ENCODE measurements at places on chromosomes 4 and X.

GRCh38 chr4:184845367-184846021 lies 19.7 kb upstream of the ACSL1 start:
- no peak for DNase-seq

DNA sequence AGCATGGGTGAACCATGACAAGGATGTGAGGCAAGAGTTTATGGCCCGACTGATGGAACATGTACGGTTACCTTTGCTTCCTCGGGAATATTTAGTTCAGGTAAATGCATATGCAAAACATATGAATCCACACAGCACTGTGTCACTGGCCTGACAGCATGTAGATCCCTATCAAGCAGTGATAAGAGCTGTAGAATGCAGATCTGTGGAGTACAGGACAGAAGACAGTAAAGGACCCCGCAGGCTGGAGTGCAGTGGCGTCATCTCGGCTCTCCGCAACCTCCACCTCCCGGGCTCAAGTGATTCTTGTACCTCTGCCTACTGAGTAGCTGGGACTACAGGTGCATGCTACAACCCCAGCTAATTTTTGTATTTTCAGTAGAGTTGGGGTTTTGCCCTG lies 29.8 kb upstream of the MSMO1 start:
- DNase-seq: no peak

- no peak for DNase-seq
Measured at GRCh38 chr4:172035562-172035961, 222.4 kb downstream of the GALNTL6 start.

GRCh38 chr4:155822572-155822971 lies 43.5 kb downstream of the ASIC5 start:
- no peak for DNase-seq

- DNase-seq: no peak
Measured at GRCh38 chr4:650951-651883, 22.9 kb downstream of the ATP5ME start.

DNA sequence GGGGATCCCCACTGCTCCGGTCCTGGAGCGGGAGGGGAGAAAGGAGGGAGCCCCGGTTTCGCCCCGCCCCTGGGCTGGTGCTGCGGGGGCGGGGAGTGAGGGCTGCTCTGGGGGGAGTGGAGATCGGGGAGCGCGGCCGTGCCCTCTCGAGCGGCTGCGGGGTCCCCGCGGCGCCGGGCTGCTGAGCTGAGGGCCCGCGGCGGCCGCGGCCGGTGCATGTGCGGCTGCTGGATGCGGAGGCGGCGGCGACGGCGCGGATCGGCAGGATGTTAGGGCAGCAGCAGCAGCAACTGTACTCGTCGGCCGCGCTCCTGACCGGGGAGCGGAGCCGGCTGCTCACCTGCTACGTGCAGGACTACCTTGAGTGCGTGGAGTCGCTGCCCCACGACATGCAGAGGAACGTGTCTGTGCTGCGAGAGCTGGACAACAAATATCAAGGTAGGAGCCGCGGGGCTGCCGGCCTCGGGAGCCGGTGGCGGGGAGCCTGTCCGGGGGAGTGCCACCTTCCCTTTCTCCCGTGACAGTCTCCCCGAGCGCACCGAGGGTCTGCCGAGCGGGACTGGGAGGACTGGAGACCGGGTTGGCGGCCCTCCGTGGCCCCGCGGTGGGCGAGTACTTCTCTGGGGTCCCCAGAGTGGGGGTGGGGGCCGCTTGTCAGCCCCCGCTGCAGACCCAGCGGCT lies at the start of gene ING2:
Gene ING2 (plus strand): TSS at position 129 of the 681 bp plus-strand sequence. CDS start 138 bp downstream, at position 267.
- DNase-seq: no peak

DNA sequence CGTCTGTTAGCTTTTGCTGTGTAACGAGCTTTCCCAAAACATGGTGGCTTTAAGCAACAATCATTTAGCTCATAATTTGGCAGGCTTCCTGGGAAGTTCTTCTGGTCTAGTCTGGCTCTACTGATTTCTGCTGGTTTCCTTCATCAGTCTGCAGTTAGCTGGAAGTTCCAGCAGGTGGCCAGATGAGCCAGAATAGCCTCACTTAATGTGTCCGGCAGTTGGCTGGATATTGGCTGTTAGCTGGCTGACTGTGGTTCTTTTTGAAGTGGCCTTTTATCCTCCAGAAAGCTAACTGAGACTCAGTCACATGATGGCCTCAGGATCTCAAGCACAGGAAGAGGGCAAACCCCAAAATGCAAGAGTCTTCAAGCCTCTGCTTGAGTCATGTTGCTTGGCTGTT lies 34.9 kb downstream of the FTHL17 start:
- no peak for DNase-seq

GRCh38 chr4:55928846-55929245 lies 19.9 kb upstream of the CEP135 start:
- no peak for DNase-seq

- DNase-seq: no peak
Measured at GRCh38 chrX:3161681-3162080, 120.4 kb downstream of the ARSF start.

DNA sequence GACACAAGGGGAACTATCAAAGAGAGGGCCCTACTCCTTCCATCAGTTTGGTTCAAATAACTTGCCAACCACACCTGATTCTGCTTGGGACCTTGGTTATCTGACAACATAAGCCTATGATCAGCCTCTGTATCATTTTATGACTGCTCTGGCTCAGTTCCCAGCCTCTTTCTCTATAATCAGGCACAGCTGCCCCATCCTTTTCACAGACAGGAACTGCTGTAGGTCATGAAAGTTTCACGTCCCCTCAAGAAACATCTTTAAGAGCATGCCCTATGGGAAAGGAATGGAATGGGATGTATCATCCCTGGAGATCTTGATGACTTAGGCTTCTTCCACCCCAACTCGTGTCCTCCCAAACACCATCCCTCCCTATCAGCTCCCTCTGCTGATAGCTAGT lies 243.4 kb downstream of the AR start:
- DNase-seq: no peak

GRCh38 chr4:31678356-31678755 lies 958.2 kb downstream of the PCDH7 start:
- no peak for DNase-seq

DNA sequence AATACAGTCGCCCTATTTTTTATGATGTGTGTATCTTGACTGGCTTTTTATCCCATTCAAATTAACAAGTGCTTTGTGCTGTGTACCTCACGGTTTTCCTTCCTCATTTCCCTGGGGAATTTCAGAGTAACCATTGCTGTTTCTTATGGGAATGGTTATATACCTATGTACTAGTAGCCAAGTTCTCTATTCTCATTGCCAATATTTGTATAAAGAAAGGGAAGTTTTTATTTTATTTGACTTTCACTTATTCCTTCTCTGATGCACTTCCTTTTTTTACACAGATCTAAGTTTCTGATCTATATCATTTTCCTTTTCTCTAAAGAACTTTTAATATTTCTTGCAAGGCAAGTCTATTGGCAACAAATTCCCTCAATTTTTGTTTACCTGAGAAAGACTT lies 181.3 kb downstream of the SOWAHB start:
- no peak for DNase-seq

DNA sequence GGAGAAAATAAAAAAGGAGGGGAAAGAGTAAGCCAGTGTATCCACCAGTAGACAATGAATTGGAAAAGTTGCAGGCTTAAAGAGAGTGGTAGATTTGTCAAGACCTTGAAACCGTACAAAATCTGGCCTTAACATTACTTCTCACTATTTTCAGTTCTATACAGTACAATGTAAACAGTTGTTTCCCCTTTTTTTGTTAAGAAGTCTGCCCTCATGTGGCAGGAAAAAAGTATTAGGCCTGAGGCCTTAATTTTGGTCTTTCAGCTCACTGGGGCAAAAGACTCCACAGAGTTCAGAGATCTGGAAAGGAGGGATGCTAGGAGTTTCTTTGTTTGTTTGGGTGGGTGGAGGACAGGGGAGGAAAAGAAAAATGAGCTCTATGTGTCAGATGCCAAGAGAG lies 92.8 kb upstream of the CCDC160 start:
- DNase-seq: no peak

GRCh38 chrX:77060572-77060971 lies 386.6 kb upstream of the FGF16 start:
- no peak for DNase-seq

DNA sequence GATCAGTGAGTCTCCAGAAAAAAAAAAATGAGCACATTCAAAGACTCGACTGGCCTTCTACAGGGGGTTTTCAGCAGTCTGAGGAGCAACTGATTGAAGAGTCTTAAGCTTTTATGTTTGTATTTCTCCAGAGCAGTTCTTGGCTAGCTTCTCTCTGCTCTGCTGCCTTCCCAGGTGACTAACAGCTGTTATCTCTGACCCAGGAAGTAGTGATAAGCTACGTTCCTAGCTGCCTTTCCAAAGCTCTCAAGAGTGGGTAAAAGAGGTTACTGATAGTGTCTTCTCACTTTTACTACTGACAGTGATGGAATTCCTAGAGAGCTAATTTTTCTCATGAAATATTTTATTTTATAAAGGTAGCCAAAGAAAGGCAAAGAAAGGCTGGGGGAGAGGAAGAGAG lies 66.6 kb downstream of the ENOX2 start:
- DNase-seq: no peak

DNA sequence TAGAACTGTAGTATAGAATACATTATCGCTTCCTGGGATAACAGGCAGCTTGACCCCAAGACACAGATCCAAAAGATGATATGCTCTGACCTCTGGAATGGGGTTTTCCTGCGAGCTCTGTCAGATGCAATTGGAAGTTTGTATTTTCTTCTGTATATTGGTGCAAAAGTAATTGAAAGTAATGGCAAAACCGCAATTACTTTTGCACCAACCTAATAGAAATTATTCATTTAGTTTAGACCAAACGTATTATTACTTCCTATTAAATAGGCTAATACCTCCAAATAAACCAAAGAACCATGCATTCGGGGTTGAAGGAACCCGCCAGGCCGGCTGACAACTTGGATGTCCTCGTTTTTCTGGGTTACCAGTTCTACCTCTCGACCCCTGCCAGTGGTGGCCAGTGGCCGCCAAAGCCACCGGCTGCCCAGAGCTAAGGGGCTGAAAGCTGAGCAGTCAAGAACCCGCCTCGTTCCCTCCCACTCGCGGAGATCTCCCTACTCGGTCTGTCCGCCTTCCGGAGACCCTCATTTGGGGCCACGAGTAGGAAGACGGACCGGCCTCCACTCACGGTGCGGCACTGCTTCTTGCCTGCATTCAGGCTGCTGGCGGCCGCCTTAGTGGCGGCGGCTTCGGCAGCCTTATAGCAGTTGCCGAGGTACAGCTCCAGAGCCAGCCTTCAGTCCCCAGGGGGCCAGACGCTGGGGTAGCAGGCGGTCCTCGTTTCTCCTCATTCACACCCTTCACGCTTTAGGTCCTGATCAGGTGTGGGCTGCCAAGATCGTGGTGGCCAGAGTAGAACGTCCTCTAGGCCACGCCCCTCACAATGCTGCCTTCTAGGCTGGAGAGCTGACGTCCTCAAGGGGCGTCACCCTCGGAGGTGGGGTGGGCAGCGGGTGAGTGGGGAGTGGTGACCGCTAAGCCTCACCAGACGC lies 121.9 kb downstream of the RBMX2 start:
- no peak for DNase-seq

All from stimulated activated CD4-positive, alpha-beta T cell treated with anti-CD3 and anti-CD28 coated beads, Interleukin-1b, Interleukin-23, amount 100 ng/mL, for 1 hour (primary cell).